ENCODE measurements at places on chromosomes 7 and 10.

DNA sequence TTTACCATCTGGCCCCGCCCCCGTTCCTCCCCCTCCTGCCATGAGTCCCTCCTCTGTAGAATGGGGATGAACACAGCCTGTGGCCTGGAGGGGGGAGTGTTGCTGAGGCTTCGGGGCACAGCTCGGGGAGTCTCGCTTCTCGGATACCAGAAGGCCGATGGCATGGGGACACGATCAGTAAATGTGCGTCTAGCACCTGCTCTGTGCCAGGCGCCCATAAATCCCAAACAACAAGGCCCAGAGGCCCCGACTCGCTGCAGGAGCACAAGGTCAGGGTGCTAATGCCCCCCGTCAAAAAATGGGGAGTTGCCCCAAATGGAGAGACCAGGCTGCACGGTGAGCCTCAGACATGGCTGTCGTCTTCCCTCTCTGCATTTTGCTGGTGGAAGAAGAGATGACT, 40.7 kb downstream of the JAKMIP3 start:
- DNase-seq: no peak

GRCh38 chr7:143504215-143504936, 26.7 kb downstream of the TAS2R41 start:
- DNase-seq: no peak

GRCh38 chr7:131924857-131925256, 368.4 kb upstream of the PODXL start:
- no peak for DNase-seq

DNA sequence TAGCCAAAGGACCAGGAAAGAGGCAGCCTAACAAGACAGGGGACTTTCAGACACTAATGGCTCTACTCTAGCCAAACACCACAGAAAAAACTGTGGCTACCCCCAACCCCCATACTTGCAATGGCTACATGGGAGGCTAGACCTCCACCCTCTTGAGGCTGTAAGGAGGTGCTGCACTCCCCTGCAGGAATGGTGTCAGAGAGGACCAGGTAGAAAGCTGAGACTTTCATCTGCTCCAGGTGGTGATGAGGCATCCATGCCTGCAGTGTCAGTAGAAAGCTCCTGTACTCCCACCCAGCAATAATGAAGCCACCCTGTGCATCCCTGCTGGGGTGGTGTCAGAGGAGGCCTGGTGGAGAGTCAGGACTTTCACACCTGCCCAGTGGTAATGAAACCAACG, 18.9 kb upstream of the SORCS3 start:
- DNase-seq: no peak

- DNase-seq: peak; percentile 51
These were observed 279.2 kb downstream of the THSD7A start for GRCh38 chr7:11552676-11553296.

GRCh38 chr10:78292982-78293865, 259.6 kb downstream of the RPS24 start:
- DNase-seq: no peak

GRCh38 chr10:30783939-30784501, 154.5 kb upstream of the LYZL2 start:
- peak; percentile 44 for DNase-seq

DNA sequence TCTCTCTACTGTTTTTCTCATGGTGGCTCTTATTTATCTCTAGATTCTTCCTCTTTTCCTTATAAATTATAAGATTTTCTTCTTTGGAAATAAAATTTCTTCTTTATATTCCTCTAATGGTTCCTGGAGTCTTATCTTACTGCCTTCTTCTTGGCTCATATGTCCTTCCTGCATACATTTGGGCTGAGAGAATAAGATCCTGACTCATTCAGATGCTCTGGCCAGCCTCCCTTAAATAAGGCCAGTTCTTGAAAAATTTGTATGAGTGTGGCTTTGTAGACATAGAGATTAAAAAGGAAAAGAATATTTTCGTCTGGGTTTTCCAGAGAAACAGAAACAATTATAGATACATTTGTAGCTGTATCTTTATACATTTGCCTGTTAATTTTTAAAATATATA, 411.3 kb downstream of the KIF20B start:
- DNase-seq: no peak

DNA sequence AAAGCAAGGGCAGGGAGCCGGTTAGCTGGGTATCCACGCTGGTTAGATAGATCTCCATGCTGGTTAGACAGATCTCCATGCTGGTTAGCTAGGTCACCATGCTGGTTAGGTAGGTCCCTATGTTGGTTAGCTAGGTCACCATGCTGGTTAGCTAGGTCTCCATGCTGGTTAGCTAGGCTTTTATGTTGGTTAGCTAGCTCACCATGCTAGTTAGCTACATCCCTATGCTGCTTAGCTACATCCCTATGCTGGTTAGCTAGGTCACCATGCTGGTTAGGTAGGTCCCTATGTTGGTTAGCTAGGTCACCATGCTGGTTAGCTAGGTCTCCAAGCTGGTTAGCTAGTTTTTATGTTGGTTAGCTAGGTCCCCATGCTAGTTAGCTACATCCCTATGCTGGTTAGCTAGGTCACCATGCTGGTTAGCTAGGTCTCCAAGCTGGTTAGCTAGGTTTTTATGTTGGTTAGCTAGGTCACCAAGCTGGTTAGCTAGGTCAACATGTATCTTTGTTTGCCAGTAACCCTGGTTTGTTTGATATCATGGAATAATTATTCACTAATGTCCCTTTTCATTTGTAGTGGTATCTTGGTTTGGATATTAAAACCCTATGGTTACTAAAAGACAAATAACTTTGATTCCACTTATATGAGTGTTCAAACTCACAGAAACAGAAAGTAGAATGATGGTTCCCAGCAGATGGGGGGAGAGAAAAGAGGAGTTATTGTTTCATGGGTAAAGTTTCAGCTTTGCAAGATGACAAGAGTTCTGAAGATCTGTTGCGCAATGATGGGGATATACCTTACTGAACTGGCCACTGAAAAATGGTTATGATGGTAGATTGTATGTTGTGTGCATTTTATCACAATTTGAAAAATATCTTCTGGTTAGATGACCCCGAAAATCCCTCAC, 136.2 kb downstream of the PRPF18 start:
- DNase-seq: no peak

- no peak for DNase-seq
These were observed 366.3 kb downstream of the TNS3 start for GRCh38 chr7:47215640-47216039.

- DNase-seq: no peak
These were observed 22.3 kb downstream of the COX15 start for GRCh38 chr10:99709480-99710229.

GRCh38 chr10:33869028-33869427, 534.6 kb upstream of the NRP1 start:
- no peak for DNase-seq

GRCh38 chr7:44148166-44148565, 7.0 kb upstream of the MYL7 start:
- DNase-seq: no peak

DNA sequence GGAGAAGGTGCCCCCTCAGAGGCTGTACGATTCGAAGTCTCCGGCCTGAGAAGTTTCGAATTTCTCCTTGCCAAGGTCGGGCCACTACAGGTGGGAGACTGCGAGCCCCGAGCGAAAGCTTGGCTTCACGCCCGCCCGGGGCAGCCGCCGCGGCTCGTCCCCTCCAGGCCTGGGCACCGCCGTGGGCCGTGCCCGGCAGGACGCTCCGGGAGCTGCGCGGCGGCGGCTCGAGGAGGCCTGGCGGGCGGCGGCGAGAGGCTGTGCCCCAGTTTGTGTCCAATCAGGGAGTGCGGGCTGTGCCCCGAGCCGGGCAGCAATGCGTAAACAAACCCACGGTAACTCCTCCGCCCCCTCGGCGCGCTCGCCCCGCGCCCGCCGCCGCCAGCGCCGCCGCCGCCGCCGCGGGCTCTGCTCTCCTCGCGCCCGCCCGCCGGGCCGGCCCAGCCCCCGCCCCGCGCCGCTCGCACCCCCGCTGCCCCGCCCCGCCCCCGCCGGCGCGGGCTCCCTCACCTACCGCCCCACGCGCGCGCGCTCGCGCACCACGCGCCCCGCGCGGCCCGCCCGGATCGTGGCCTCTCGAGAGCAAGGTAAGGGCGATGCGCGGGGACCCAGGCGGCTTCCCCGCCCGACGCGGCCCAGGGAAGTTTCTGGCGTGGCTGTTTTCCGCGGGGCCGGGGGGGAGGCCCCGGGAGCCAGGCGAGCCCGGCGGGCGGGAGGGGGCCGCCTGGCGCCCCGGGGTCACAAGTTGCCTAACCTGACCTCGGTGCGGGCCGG, 57.8 kb upstream of the PCGF5 start:
- DNase-seq: peak; percentile 22

GRCh38 chr10:24385776-24386175, 176.8 kb downstream of the KIAA1217 start:
- DNase-seq: no peak
